Stimulated activated CD4-positive, alpha-beta T cell treated with anti-CD3 and anti-CD28 coated beads, Interleukin-1b, Interleukin-23, amount 100 ng/mL, for 48 hours (primary cell): ENCODE measurements at places on chromosomes 1 and 21.

DNA sequence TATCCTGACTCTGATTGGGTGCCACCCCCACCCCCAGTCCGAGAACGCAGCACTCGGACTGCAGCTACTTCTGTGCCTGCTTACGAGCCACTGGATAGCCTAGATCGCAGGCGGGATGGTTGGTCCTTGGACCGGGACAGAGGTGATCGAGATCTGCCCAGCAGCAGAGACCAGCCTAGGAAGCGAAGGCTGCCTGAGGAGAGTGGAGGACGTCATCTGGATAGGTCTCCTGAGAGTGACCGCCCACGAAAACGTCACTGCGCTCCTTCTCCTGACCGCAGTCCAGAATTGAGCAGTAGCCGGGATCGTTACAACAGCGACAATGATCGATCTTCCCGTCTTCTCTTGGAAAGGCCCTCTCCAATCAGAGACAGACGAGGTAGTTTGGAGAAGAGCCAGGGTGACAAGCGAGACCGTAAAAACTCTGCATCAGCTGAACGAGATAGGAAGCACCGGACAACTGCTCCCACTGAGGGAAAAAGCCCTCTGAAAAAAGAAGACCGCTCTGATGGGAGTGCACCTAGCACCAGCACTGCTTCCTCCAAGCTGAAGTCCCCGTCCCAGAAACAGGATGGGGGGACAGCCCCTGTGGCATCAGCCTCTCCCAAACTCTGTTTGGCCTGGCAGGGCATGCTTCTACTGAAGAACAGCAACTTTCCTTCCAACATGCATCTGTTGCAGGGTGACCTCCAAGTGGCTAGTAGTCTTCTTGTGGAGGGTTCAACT lies 2.1 kb downstream of the RBM15 start:
- no peak for DNase-seq

DNA sequence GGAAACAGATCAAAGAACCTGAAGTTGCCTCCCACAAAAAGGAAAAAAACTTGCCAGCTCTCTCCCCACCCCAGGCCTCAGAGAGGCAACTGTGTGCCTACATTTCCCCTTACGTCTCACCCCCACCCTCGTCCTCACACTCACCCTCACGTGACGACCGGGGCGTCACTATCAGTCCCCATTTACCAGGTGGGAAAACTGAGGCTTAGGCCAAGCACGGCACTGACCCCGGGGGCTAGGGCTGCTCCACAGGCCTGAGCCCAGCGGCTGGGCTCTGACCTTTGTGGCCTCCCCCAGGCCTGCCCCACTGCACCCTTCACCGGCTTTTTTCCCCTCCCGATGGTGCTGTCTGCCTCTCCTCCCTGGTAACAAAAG lies 51.5 kb upstream of the RUNX3 start:
- no peak for DNase-seq

- peak; percentile 34 for DNase-seq
These were observed 1.8 kb downstream of the SMYD2 start for GRCh38 chr1:214282630-214283242.

- DNase-seq: no peak
These were observed 22.6 kb upstream of the MYSM1 start for GRCh38 chr1:58722414-58722813.

- DNase-seq: peak; percentile 73
These were observed 21.9 kb upstream of the MORC3 start for GRCh38 chr21:36297938-36298572.

GRCh38 chr1:231575472-231575871 lies 47.0 kb downstream of the TSNAX start:
- DNase-seq: no peak

GRCh38 chr1:68904477-68904876 lies 407.6 kb upstream of the DEPDC1 start:
- no peak for DNase-seq

DNA sequence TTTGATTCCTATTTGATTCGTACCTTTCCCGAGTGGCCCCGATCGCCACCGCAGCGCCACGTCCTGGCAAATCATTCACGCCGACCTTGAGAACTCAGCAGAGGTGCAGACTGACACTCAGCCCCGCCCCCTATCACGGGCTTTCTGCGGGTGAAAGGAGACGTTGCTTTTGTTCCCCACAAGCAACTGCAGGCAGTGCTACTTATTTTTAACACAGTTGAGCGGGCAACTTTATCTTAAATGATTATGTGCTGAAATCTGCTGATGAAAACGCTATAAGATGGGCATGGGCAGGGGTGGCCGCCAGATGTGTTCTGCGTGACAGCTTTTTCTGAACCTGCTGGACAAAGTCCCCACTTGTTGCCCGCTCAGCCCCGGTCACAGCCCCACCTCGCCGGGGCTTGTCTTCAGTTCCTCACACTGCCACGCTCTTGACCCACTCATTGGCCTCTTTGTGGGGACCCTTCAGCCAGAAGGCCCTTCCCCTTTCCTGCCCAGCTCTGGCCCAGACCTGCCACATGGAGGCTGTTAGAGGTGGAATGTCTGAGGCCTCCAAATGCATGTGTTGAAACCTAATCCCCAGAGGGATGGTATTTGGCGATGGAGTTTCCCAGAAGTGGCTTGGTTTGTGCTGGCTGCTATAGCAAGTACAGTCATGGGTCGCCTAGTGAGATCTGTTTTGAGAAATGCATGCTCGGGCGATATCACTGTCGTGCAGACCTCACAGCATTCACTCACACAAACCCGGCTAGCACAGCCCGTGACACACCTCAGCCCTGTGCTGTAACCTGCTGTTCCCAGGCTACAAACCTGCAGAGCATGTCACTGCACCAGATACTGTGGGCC lies 15.7 kb upstream of the PDXK start:
- no peak for DNase-seq

DNA sequence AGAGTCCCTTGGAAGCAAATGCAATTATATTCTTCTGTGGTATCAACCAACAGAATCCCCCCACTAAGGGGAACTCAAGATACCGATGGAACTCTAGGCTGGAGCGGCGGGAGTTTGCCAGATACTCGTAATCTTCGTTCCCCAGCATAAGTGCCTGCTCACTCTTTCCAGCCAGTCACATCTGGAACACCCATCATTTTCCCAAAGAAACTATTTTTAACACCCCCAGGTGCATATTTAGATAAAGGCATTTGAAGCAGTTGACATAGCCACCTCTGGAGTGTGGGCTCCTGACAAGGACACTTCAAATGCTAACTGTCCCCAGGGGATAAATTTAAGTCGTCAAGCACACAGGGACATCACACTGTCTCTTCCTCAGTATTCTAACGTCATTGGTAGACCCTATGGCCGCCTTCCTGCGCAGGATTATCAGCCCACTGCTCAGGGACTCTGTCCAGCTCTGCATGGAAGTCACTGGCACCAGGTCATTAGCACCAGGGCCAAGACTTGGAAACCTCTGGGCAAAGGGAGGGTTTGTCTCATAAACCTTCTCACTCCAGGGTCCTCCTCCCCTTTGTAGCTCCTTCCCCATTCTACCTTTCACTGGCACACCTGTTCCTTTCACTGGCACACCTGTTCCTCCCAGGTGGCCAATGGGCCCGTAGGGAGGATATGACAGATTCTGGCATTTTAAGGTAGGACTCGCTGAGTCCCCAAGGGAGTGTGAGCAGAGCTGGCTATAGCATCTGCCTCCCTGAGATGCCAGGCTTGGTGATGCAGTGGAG lies 48.8 kb downstream of the H3-3A start:
- DNase-seq: no peak

DNA sequence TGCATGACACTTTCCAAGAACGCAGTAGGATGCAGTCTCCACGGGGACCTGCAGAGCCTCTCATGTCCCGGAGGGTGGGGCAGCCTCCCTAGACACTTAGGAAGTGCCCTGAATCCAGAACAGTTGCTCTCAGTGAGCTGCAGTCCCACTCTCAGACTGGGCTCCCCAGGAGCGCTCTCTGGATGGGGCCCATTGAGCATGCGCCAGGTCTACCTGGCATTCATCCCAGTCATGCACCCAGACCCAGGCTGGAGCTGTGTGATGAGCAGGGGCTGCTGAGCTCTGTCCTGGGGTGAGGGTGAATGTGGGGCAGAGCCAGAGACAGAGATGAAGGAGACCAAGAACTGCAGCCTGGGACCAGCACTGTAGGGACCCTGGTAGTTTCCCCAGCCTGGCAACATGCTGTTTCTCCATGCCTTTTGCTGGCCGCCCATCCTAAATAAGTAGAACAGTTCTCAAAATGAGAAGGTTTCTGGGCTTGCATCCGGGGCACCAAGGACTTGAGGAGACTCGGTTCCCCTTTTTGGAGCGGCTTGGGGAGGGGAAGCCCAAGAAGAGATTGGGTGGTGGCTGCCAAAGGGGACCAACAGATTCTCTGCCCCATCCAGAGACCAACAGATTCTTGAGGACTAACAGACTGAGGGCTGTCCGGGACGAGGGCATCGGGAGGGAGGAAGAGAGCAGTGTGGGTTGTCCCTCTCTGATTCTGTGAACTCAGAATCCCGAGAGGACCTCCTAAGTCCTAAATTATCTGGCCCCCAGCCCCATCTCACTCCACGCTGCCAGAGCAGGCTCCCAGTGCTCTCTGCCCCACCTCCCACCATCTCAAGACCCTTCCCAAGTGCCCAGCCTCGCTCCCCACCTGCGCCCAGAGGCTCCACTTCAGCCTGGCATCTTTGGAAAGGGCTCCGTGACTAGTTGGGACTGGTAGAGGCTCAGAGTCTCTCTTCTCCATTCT lies 1.0 kb upstream of the PGLYRP4 start:
- no peak for DNase-seq

- no peak for DNase-seq
These were observed 19.1 kb downstream of the COL24A1 start for GRCh38 chr1:86137436-86137835.

- peak; percentile 68 for DNase-seq
These were observed 37.7 kb downstream of the KIAA0040 start for GRCh38 chr1:175154629-175155472.

- no peak for DNase-seq
These were observed 2.3 kb downstream of the TNNT2 start for GRCh38 chr1:201375169-201375568.

DNA sequence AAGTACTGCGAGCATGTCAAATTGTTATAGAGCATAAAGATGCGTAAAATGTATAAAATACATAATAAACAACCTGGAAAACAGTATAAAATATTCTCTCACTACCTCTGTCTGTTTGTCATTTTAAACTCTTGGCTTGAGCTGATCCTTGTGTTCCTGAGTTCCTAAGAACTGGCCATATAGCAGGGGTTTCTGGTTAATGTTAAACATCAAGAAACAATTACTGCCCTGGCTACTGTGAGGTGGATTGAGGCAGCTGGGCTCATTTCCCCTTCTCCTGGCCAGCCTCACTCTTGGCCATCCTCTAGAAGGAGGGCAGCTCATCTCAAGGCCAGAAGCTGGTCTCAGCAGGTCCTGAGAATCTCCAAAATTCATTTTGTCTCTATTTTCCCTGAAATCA lies 297.3 kb upstream of the USP24 start:
- DNase-seq: no peak

GRCh38 chr1:169288011-169288414 lies 79.6 kb downstream of the NME7 start:
- DNase-seq: no peak

DNA sequence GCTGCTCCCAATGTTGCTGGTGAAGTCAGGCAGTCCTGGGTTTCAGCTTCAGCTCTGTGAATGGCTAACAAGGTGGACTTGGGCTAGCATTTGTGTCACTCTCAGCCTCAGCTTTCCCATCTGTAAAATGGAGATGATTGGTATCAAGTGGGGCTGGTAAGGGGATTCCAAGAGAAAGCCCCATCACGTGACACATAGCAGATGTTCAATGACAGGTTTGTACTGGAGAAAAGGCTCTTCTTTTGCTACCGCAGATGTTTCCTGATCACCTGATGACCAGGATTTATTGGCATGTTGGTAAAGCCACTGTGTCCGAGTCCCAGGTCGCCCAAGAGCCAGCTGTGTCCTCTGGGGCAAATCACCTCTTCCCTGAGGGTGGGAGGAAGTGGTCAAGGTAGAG lies 335.0 kb downstream of the MATN1 start:
- no peak for DNase-seq

DNA sequence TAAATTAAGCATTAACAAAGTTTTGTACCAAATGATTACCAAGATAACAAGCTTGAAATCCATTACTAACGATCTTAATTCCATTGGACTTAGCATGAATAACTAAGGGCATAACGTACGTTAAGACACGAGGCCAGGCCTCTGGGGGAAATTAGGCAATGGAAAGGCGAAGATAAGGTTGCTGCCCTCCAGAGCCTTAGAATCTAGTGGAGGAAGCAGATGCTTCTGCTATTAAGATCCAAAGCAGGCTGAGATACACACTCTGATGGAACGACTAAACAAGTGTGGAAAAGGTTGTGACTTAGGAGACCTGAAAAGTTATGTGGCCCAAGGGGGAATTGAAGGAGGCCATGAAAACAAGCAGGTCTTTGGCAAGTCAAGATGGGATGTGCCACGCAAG lies 6.0 kb downstream of the AKNAD1 start:
- no peak for DNase-seq

- DNase-seq: peak; percentile 18
These were observed at the start of gene MANEAL for GRCh38 chr1:37793773-37794371. TSS of gene MANEAL (plus strand) at chr1:37793847. CDS start at chr1:37794183, 336 bp downstream.

- no peak for DNase-seq
These were observed 35.2 kb upstream of the B3GALT2 start for GRCh38 chr1:193221651-193222050.

DNA sequence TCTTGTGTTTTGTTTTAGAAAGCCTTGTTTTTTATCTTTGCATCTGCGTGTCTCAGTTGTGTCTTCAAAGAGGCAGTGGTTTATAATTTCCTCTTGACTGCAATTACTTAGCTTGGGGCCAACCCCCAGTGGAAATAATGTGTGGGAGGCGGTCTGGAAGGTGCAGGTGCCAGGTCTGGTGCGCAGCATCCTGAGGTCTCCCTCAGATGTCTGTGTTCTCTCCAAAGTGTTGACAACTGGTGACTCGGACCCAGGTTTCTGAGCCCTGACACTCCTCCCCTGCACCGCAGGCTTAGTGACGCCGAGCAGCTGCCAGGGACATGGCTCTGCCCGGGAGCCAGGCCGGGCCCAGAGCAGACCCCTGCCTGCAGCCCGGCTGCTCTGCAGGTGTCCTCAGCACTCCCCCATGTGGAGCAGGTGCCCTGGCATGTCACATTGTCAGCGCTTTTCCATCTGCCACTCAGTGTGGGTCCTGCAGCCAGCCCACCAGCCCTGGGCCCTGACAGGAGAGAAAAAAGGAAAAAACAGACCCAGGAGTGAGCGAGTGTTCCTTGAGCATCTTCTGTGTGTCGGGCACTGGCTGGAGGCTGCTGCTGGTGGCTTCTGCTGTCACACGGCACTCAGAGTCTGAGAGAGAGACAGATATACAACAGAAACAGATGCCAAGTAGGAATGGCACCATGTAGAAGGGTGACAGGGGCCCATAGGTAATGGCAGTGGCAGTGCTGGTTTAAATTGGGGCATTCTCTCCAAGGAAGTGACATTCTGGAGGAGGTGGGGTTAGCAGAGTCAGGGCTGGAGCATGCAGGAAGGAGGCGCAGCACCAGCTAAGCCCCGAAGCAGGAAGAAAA lies 24.8 kb upstream of the SELENON start:
- peak; percentile 87 for DNase-seq
